CD4-positive, alpha-beta T cell treated with Interleukin-1 beta for 1 hour (primary cell): ENCODE measurements at places on chromosomes 1 and 21.

DNA sequence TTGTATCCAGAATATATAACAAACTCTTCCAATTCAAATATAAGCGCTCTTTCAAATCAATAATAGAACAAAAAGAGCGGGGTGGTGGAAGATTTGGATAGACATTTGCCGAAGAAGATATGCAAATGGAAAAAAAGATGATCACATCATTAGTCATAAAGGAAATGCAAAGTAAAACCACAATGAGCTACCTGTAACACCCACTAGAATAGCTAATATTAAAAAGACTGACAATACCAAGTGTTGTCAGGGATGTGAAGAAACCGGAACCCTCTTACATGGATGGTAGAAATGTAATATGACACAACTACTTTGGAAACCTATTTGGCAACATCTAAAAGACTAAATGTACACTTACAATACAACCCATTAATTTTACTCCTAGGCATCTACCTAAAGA is 5.7 kb upstream of the TRAF5 start:
- DNase-seq: no peak

- DNase-seq: no peak
Observed at GRCh38 chr1:154334079-154335024, 9.0 kb downstream of the ATP8B2 start.

- no peak for DNase-seq
Observed at GRCh38 chr1:180842052-180842451, 70.6 kb upstream of the KIAA1614 start.

- no peak for DNase-seq
Observed at GRCh38 chr1:47738560-47739182, 258.5 kb downstream of the TRABD2B start.

DNA sequence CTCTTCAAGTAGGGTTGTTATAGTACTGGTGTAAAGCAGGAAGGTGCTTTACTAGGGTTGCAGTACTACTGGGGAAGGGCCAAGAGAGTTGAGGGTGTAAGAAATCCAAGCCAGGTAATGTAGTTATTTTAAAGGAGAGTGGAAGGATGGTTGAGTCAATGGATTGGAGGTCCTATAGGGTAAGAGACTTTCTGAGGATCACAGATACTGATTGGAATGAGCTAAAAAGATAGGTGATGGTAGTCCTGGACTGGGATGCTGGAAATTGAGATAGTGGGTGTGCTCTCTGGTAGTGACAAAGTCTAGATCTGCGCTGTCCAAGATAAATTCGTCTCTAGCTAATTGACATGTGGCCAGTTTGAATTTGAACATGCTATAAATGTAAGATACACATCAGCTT is 7.0 kb downstream of the TXLNA start:
- no peak for DNase-seq

DNA sequence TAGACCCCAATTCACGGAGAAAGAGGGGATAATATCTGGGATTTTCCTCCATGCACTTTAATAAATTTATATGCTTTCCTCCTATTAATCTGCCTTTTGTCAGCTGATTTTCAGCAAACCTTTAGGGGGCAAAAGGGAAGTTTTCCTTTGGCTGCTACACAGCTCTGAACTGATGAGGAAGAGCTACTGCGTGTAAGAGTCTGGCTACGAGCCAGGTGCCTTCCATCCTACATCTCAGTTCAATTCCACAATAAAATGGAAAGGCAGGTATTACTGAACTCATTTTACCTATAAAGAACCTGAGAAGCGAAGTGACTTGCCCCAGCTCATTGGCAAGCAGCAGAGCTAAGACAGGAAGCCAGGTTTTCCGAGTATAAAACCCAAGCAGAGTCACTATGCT is 28.3 kb upstream of the ZNF326 start:
- no peak for DNase-seq

- DNase-seq: no peak
Observed at GRCh38 chr1:160397651-160398050, 2.7 kb upstream of the VANGL2 start.

DNA sequence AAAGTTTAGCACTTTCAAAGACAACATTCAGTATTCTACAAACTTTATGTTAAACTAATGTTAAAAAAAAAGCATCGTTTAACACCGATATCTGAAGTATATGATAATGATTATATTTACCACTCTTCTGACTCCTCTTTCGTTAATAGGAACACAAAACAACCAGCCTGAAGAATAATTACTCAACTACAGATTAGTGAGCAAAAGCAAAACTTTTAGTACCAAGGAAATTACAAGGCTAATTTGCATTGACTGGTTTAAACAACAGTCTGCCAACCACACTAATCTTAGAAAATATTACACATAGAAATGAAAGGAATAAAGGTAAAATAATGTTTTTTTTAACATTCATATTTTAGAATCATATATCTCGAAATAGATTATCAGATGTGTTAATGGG is 500.7 kb downstream of the LMO4 start:
- DNase-seq: no peak

DNA sequence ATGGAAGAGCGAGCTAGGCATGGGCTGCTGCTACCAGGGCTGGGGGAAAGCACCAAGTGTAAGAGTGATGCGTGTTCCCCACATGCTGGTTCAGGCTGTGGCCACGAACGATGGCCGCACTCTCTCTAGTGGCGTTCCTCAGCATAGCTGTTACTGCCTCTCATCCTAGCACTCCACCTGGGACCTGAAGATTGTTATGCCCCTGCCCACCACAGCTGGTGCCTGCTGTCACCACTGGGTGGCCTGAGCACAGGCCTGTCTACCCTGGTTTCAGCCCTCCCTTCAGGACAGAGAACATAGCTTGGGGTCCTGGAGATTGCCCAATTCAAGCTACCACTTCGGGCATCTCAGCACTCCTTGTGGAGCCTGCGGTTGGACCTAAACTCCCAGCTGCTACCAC is 80.1 kb upstream of the PDC start:
- no peak for DNase-seq

DNA sequence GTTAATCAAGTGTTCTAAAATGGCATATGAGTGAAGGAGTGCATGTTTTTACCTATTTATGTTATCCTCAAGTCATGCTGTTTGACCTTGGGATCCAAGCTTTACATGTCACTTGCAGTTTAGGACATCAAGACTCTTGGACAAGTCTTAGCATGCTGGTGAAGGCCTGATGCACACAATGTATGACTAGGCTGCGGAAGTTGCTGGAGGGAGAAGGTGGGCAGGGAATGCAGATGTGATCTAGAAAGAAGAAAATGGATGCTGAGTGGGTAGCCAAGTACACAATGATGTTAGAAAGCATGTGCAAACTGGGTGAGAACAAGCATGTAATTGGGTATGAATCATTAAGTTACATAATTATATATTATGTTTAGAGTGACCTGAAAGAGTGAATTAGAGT is 301.8 kb downstream of the BRINP2 start:
- DNase-seq: no peak

- no peak for DNase-seq
Observed at GRCh38 chr1:247647864-247648263, 31.7 kb downstream of the OR13G1 start.

GRCh38 chr1:233097546-233097945 is 147.1 kb downstream of the NTPCR start:
- no peak for DNase-seq

- no peak for DNase-seq
Observed at GRCh38 chr1:233269656-233270055, 25.9 kb downstream of the PCNX2 start.

GRCh38 chr1:70504821-70505193 is 93.7 kb downstream of the CTH start:
- DNase-seq: no peak

- DNase-seq: no peak
Observed at GRCh38 chr1:209375097-209375496, 208.4 kb upstream of the CAMK1G start.

DNA sequence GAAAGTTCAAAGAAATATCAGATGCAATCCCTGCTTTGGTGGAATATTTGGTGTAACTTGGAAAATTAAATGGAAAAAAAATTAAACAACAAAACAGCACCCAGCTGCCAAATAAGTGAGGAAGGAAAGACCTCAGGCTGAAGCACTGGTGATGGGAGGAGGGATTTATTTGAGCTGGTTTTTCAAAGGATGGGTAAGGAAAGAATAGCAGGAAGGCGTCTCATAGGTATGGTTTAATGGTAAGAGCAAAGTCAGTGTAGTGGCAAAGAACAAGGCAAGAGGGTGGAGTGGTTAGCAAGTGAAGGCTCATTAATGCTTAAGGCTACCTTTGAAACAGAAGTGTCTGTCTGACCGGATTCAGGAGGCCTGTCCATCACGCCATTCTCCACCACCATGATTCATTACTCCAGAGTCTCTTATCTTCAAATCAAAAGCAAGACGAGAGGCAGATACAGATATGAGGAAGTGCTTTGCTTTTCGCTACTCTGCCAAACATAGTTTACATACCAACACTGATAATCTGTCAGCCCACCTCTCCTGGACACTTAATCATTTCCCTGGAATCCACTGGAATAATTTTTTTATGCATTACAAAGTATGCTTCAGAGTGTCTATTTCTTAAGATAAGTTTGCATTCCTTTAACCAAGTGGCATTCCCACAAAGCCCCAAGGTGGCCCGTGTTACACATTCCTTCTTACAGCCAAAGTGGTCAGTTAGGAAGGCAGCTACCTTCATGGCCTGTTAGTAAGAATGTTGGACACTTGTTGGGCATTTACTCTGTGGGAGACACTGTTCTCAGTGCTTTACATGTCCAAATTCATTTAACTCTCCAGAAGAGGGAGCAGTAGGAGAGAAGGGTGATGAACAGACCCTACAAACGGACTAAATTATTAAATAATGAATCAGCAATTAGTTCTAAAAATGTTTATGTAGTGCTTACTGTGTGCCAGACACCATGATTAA is 146.6 kb downstream of the ROR1 start:
- DNase-seq: no peak

DNA sequence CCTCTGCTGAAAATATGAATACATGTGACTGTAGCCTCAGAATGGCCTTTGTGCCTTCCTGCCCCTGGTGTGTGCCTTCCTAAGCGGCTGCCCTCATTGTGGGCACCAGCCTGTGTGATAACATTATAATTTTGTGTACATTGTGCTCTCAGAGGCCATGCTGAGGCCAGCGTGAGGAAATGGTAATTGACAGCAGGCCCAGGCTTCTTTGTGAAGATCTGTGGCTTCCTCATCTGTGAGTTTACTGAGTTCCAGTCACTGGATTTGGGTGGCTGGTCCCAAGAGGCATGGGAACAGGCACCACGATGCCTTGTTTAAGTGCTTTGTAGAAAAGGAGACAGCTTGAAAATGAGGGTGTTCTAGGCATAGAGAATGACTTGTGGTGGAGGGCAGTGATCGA is 389.3 kb downstream of the OMA1 start:
- no peak for DNase-seq

- no peak for DNase-seq
Observed at GRCh38 chr1:201016211-201016651, 7.3 kb downstream of the KIF21B start.

DNA sequence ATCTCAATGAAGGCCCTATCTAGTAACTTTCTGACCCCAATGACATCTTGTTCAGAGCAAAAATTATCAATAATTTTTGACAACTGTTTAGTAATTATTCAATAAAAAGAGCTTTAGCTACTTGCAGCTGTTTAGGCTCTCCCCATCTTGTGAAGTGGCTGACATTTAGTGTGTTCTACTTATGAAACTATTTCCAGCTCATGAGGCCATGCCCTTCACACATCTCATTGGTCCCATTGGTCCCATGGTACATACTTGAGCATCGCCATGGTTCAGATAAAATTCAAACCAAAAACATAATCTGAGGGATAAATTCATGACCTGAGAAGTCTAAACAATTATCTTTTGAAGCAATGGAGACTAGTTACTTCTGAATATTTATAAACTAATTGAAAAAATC is 24.2 kb downstream of the SPRTN start:
- DNase-seq: no peak

GRCh38 chr1:117779364-117779763 is 150.1 kb downstream of the GDAP2 start:
- no peak for DNase-seq

DNA sequence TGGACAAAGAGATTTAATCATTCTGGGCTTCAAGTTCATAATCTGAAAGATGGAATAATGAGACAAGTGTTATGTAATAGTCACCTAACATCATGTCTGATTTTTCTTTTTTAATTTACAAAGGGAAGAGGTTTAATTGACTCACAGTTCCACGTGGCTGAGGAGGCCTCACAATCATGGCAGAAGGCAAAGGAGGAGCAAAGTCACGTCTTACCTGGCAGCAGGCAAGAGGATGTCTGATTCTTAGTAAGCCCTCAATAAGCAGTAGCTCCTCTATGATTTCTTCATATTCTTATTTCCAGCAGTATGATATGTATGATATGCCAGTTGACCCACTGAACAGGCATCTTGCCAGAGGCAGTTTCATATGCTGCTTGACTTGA is 152.7 kb downstream of the S1PR1 start:
- no peak for DNase-seq

- no peak for DNase-seq
Observed at GRCh38 chr1:151133018-151133806, 13.2 kb downstream of the SEMA6C start.

DNA sequence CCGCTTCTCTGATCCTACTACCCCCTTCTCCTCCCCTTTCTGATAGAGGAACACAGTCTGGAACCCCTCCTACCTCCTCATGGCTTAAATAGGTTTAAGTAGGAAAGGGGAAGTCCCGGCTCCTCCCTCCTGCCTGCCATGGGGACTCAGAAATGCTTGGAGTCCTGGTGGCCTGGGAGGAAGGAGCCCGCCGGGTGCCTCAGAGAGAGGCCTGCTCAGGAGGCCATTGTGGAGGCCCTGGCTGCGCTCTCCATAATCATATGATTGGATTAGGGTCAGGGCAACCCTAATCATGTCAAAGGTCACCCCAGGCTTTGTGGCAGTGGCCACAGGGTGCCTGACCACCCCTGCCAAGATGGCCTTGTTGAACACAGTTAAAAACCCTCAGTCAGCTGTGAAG is 29.0 kb downstream of the WNT3A start:
- no peak for DNase-seq

- DNase-seq: no peak
Observed at GRCh38 chr1:41931578-41931977, 12.9 kb upstream of the HIVEP3 start.

DNA sequence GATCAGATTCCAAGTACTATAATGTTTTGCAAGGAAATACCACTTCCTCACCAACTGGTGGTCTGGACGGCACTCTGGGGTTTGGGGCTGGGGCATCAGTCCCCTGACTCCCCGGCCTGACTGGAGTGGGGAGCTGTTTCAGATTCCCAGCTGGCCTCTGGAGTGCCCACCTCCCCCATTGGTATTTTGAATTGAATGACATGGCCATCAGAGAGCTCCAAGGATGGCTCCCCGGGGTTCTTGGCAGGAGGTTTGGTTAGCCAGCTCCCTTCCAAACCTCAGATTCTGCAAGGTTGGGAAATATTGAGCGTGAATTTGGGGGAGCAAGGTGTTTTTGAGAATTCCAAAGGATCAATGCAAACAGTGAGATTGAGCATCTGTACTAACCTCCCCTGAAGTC is 2.2 kb upstream of the INAVA start:
- DNase-seq: no peak

DNA sequence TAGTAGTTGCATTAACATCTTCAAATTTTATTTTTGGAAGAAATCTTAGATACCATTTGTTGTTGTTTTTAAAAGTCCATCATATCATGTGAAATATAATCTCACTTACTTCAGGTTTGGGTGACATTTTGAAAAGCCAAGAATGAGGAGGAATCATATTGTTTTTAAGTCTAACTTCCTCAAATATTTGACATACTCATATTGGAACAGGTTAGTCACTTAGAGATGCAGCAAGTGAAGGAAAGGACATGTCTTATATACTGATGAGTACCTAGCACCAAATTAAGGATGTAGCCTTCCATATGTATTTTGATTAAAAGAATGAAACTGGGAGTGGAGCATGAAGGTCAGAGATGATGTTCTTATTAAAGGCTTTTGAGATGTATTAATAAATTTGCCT is 23.9 kb downstream of the GBP2 start:
- no peak for DNase-seq

GRCh38 chr21:41366522-41367151 is 4.8 kb downstream of the MX2 start:
- DNase-seq: peak; percentile 79
